ENCODE measurements at places on chromosomes 2 and 18.

DNA sequence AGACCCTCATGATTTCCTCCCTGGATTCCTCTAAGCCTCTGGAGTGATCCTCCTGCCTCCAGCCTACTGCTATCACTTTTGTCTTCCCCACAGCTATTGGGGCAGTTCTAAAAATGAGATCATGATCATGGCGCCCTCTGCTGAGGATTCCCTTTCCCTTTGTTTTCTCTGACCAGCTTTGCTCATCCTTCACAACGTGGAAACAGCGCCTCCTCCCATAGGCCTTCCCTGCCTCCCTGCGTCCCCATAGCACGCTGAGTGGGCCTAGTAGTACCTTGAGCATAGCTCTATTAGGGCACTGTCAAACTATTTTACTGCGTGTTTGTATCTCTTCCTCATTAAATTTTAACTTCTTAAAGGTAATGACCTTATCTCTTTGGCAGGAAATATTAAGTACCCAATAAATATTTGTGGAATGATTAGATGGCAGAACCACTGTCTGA is 207.0 kb upstream of the FANCL start:
- no peak for DNase-seq
- no peaks in the 10 kb centered on the region for H3K36me3 ChIP-seq
- no peak overlapping the region for H3K27ac ChIP-seq
- H3K27me3 ChIP-seq: no peaks in the 10 kb centered on the region
- H3K4me3 ChIP-seq: no peak overlapping the region

DNA sequence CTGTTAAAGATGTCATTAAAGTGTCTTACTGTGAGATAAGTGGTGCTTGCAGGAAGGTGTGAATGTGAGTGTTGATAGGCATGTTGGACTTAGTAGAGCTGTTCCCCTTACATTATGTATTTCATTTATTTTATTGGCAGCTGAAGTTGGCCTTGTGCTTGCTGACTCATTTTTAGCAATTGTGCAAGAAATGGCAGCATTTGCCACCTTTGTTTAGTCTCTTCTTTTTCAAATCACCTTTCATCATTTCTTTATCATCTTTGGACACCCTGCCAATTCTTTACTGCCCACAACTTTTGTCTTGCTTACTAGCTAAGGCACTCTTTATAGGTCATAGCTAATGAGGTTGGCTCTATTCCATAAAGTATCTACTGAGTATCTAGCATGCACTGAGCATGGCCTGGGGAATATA is 130.3 kb upstream of the LYPD6 start:
- H3K4me3 ChIP-seq: no peak overlapping the region
- no peak overlapping the region for H3K27ac ChIP-seq
- no peaks in the 10 kb centered on the region for H3K36me3 ChIP-seq
- no peaks in the 10 kb centered on the region for H3K4me1 ChIP-seq
- no peaks in the 10 kb centered on the region for H3K27me3 ChIP-seq

DNA sequence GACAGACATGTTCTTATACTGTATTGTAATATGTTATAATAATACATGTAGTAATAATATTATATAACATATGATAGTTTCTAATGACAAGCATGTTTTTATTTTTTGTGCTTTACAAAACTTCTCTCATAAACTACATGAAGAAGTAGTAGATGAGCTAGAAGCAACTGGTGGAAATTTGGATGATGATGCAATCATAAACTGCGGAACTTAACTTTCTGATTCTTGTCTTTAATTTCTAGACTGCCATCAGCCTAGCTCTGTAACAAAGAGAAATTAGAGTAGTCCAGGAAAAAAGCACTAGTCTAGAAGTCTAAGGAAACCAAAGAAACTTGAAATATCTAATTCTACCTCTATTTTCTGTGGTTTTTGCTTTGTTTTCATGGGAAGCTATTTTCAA is 71.0 kb upstream of the SPATS2L start:
- no peaks in the 10 kb centered on the region for H3K27me3 ChIP-seq
- H3K27ac ChIP-seq: no peak overlapping the region
- H3K4me3 ChIP-seq: no peak overlapping the region
- H3K4me1 ChIP-seq: no peaks in the 10 kb centered on the region
- no peak for DNase-seq

DNA sequence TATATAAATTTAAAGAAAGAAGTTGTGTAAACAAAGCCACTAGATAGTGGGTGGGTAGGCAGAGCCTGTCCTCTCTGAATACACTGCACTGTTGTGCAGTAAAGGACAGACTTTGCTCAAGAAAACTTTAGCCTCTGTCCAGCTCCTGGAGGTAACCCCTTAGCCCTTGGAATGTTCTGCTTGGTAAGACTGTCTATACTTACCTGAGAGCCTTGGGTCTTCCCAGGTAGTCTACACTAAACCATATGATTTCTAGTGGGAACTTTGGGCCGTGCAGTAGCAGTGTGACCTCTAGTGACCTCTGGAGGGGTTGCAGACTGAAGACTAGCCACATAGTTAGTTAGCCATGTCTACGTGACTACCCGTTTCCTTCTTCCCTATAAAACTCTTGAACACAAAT is 678.3 kb upstream of the NRXN1 start:
- no peaks in the 10 kb centered on the region for H3K36me3 ChIP-seq
- DNase-seq: no peak
- no peaks in the 10 kb centered on the region for H3K27me3 ChIP-seq
- H3K4me1 ChIP-seq: no peaks in the 10 kb centered on the region
- no peak overlapping the region for H3K27ac ChIP-seq
- H3K4me3 ChIP-seq: no peak overlapping the region

DNA sequence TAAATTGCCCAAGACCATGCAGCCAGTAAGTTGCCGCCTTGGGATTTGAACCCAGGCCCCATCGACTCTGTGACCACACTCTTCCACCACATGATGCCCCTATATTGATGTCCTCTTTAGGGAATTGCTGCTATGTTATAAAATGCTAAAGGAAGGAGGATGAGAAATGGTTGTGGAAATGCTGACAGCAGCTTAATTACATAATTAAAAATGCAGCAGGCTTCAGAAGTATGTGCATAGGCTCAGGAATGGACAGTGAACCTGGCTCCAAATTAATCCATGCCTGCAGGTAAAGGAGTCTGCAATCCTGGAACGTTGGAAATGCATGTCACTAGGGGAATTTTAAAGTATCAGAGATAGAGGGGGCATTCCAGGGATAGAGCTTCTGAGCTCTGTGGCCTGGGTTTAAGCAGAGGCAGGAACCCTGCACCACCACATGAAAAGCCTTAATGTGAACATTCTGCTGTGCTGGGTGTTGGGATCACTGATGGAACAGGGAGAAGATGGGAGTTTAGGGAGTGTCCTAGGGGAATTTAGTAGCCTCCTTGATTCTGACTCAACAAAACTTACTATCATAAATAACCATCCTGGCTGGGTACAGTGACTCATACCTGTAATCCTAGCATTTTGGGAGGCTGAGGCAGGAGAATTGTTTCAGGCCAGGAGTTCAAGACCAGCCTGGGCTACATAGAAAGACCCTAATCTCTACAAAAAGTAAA is 76.1 kb upstream of the CCDC85A start:
- H3K4me1 ChIP-seq: no peaks in the 10 kb centered on the region
- no peaks in the 10 kb centered on the region for H3K27me3 ChIP-seq
- no peak overlapping the region for H3K4me3 ChIP-seq
- no peaks in the 10 kb centered on the region for H3K36me3 ChIP-seq

- no peak overlapping the region for H3K4me3 ChIP-seq
- H3K4me1 ChIP-seq: no peaks in the 10 kb centered on the region
Observed at GRCh38 chr2:126425943-126426342, 230.0 kb upstream of the GYPC start.

GRCh38 chr2:156322686-156323231 is 9.8 kb downstream of the NR4A2 start:
- H3K27me3 ChIP-seq: peaks cover 47% of the 10 kb centered on the region
- H3K4me3 ChIP-seq: peak overlapping the region; percentile 55
- no peak overlapping the region for H3K27ac ChIP-seq
- DNase-seq: no peak

- H3K27ac ChIP-seq: no peak overlapping the region
- H3K4me3 ChIP-seq: no peak overlapping the region
- H3K27me3 ChIP-seq: peaks cover 7% of the 10 kb centered on the region
- H3K4me1 ChIP-seq: no peaks in the 10 kb centered on the region
- no peaks in the 10 kb centered on the region for H3K36me3 ChIP-seq
Observed at GRCh38 chr2:3672861-3673678, 15.1 kb downstream of the ALLC start.

- no peaks in the 10 kb centered on the region for H3K36me3 ChIP-seq
- H3K4me3 ChIP-seq: no peak overlapping the region
- peaks cover 21% of the 10 kb centered on the region for H3K4me1 ChIP-seq
- DNase-seq: no peak
- no peak overlapping the region for H3K27ac ChIP-seq
Observed at GRCh38 chr18:47264308-47264700, 12.8 kb upstream of the SKOR2 start.

DNA sequence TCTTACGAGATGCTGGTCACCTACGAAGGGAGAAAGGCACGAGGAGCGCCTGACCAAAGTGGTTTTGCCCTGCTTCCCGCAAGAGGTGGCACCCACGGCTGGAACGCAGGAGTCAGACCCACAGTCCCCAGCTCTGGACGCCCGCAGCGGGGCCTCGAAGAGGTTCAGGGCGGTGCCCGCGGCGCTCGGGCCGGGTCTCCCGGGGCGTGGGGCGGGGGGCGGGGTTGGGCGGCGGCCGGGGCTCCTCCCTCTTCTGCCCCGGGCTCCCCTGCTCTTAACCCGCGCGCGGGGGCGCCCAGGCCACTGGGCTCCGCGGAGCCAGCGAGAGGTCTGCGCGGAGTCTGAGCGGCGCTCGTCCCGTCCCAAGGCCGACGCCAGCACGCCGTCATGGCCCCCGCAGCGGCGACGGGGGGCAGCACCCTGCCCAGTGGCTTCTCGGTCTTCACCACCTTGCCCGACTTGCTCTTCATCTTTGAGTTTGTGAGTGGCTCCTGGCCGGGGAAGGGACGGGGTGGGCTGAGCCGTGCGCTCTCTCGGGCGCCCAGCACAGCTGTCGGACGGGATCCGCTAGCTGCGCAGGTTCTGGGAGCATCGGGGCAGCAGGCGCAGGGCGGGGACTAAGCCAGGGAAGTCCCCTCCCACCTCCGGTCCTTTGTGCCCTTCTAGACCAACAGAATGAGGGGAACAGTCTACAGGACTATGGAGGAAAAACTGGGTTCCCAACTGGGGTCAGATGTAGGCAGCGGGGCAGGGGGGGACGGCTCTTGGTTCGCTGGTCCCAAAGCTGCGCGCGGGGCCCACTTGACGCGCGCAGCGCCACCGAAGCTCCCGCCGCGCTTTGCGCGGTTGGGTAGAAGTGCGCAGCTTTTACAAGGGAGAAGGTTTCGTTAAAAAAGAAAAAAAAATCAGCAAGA is at the start of gene MAL:
Gene MAL, plus strand, starts transcription at position 303 of the 914 bp plus-strand sequence. Its CDS starts 85 bp downstream, at position 388.
- no peaks in the 10 kb centered on the region for H3K36me3 ChIP-seq
- peaks cover 65% of the 10 kb centered on the region for H3K27me3 ChIP-seq
- peak within 1 kb of the TSS; percentile 53 for H3K4me3 ChIP-seq
- peak within 1 kb of the TSS; percentile 72 for H3K27ac ChIP-seq
- peaks cover 10% of the 10 kb centered on the region for H3K4me1 ChIP-seq

DNA sequence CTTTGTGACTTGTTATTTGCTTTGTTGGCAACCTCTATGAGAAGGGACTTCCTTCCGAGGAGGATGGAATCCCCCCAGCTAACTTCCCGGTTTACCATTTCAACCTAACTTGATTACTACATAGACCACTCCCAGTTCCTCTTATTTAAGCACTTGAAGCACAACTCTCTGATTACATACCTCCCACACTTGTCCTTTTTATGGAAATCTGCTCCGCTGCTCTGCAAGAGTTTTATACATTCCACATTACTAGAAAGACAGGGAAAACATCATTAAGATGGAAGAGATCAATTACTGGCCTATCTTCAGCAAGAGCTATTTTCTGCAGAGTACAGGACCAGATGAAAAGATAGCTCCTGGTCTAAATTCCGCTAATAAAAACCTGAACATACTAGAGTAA is 160.0 kb upstream of the PGAP1 start:
- no peak for DNase-seq
- H3K36me3 ChIP-seq: peaks cover 42% of the 10 kb centered on the region
- no peaks in the 10 kb centered on the region for H3K27me3 ChIP-seq
- H3K4me1 ChIP-seq: peaks cover 18% of the 10 kb centered on the region

DNA sequence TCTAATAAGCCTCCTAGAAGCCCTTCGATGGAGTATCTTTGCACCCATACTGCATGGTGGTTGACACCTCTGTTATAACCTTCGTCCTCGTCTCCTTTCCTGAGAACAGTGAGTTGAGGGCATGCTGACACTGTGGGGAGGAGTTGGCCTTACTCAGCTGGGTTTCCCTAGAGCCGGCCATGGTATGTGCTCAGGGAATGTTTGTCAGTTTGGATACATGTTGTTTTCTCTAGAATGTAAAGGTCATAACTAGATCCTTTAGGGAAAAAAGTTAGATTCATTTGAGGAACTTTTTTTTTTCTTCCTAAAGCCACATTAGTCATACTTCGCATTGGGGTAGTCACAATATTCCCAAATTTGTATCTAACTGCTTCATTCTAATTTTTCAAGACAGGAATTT is 106.0 kb upstream of the FOSL2 start:
- no peak overlapping the region for H3K4me3 ChIP-seq
- no peaks in the 10 kb centered on the region for H3K27me3 ChIP-seq
- H3K4me1 ChIP-seq: no peaks in the 10 kb centered on the region
- H3K36me3 ChIP-seq: no peaks in the 10 kb centered on the region

GRCh38 chr2:28949190-28949589 is 31.9 kb upstream of the TOGARAM2 start:
- H3K4me3 ChIP-seq: no peak overlapping the region
- peaks cover 22% of the 10 kb centered on the region for H3K4me1 ChIP-seq
- H3K27me3 ChIP-seq: no peaks in the 10 kb centered on the region
- H3K27ac ChIP-seq: no peak overlapping the region
- H3K36me3 ChIP-seq: peaks cover 47% of the 10 kb centered on the region
- DNase-seq: no peak

DNA sequence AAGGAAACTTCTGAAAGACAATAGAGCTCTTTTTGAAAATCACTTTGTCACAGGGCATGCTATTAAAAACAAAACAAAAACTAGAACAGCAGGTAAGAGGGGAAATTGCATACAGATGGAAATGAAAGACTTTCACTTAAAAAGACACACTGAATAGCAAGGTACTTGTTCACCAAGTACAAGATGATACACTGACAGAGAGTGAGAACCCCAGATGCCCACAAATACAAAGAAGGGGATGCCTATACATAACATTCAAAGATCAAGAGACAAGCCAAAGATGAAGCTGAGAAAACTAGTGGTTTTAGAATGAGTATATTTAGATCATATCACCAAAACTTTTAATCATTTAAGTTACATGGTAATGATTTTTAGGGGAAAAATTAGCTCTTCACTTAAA is 60.7 kb downstream of the ASXL2 start:
- H3K36me3 ChIP-seq: no peaks in the 10 kb centered on the region
- H3K27me3 ChIP-seq: no peaks in the 10 kb centered on the region
- H3K4me1 ChIP-seq: no peaks in the 10 kb centered on the region

DNA sequence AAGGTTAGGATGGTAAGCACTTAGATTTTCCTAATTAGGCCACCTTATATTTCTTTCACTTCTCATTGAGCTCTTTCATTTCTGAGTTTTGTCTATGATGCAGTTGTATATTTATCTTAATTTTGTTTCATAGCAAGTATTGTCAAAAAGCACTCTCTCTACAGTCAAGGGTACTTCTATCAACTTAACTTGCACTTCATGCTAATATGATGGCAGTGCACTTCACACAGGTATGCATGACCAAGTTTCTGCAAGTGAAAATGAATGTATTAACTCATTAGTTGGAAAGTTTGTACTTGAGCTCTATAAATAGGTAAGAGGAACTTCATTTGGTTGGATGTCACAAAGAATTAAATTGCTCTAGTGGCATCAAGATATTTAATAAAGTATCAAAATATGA is 51.5 kb upstream of the CDH19 start:
- no peak for DNase-seq
- H3K4me1 ChIP-seq: no peaks in the 10 kb centered on the region
- no peak overlapping the region for H3K27ac ChIP-seq
- H3K27me3 ChIP-seq: no peaks in the 10 kb centered on the region

GRCh38 chr2:25853038-25853638 is 25.1 kb downstream of the ASXL2 start:
- H3K4me3 ChIP-seq: no peak overlapping the region

Data from lower lobe of right lung (tissue), 2 donors.